ENCODE measurements at places on chromosomes 4 and X.

DNA sequence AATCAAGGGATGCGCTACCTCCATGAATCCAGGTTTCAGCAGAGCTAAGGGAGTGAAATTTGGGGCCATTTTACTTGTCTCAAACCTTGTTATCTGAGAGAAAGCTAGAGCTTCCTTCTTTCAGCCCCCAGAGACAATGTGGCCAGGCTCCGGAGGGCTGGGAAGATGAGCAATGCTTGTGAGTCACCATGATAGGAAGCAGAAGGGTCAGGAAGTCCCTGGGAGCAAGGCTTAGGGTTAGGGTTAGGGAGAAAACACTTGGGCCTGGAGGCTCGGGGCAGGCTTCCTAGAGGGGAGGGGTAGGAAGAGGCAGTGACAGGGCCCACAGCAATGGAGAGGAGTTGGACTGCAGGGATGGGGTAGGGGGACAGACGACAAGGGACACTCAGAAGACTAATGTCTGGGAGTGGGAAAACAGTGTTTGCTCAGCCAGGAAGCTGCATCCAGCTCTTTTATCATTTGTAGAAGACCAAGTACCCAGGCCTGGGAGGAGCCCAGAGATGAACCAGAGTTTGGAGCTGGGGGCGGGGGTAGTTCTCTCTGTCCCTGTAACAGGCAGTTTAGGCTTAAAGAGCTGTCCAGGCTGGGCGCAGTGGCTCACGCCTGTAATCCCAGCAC is 16.4 kb upstream of the PORCN start:
- no peak for DNase-seq

- DNase-seq: no peak
Observed at GRCh38 chr4:181672751-181673150, 570.5 kb upstream of the TENM3 start.

GRCh38 chrX:1649621-1650020 is 34.8 kb downstream of the ASMT start:
- DNase-seq: no peak

GRCh38 chrX:121161501-121161933 is 114.1 kb downstream of the GLUD2 start:
- no peak for DNase-seq
